ENCODE measurements at places on chromosomes 6 and 20.

DNA sequence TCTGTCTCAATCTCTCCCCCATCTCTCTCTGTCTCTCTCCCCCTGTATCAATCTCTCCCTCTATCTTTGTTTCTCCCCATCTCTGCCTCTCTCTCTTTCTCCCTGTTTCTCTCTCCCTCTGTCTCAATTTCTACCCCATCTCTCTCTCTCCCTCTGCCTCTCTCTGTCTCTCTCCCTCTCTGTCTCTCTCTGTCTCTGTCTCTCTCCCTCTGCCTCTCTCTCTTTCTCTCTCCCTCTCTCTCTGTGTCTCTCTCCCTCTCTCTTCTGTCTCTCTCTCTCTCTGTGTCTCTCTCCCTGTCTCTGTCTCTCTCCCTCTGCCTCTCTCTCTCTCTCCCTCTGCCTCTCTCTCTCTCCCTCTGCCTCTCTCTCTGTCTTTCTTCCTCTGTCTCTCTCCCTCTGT is 62.6 kb downstream of the DACT2 start:
- no peak for DNase-seq

GRCh38 chr20:15814360-15814759 is 758.9 kb downstream of the KIF16B start:
- DNase-seq = no peak

- no peak for DNase-seq
Measured at GRCh38 chr6:83514466-83514865, 2.1 kb downstream of the PRSS35 start.

DNA sequence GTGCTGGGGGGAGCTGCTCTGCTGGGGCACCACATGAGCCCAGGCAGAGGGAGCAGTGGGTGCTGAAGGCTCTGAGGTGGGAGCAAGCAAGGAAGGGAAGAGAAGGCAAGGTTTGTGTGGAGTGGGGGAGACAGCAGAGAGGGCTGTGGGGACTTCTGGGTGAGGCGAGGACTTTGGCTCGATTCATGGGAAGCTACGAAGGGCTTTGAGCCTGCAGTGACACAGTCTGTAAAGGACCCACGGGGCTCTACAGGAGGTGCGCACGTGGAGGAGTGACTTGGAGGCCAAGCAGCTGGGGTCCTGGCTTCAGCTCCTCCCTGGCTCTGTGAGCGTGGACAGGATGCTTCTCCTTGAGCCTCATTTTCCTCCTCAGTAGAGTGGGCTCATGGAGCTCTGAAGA is 29.1 kb upstream of the CSNK2A1 start:
- no peak for DNase-seq

DNA sequence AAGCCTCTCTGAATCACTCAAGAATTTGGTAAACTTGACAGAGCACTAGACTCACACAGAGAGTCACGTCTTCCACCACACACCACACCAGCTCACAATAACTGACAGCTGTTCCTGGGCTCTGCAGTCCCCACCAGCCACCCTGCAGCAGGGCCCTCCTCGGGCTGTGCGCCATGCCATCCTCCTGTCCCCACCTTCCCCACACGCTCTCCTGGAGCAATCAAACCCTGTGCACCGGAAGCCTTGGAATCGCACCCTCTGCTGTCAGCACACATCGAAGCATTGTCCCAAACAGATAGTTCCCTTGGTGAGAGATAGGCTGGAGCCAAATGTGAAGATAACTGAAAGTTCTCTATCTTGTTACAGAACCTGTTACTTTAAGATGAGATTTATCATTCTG is 191.0 kb downstream of the TBXT start:
- DNase-seq = no peak

GRCh38 chr6:128323011-128323410 is 197.4 kb downstream of the PTPRK start:
- DNase-seq = no peak

DNA sequence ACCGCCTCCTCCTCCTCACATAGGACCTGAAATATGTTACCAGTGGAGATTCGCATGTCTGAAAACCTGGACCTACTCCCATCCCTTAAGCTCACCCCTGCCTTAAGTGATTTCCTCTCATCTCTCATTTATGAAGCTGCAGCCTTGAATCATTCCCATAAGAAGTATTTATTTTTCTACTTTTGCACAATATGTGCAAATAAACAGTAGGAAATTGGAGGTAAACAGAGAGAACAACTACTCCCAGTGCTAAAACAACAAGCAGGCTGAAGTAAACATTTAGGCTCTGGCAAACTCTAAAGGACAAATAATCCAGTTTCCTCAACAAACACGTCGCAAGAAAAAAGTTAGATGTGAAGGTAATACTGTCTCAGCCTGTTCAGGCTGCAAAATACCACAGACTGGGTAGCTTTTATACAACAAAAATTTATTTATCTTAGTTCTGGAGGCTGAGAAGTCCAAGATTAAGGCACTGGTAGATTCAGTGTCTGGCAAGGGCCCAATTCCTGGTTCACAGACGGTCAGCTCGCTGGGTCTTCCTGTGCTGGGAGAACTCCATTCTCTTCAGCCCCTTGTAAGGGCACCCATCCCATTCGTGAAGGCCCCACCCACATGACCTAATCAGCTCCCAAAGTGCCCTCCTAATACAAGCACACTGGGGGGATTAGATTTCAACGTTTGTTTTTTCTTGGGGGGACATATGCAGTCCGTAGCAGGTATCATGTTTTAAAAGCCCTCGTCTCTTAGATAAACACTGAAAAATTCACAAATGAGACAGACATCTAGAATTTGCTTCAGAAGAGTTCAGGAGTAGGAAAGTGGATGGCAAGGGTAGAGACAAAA is 15.6 kb downstream of the SPATA2 start:
- no peak for DNase-seq

- no peak for DNase-seq
Measured at GRCh38 chr20:40953416-40953815, 75.2 kb upstream of the TOP1 start.

- DNase-seq = peak; percentile 49
Measured at GRCh38 chr6:69917834-69918233, 51.5 kb downstream of the COL19A1 start.

- DNase-seq = no peak
Measured at GRCh38 chr6:43045371-43045930, 8.2 kb downstream of the CUL7 start.

DNA sequence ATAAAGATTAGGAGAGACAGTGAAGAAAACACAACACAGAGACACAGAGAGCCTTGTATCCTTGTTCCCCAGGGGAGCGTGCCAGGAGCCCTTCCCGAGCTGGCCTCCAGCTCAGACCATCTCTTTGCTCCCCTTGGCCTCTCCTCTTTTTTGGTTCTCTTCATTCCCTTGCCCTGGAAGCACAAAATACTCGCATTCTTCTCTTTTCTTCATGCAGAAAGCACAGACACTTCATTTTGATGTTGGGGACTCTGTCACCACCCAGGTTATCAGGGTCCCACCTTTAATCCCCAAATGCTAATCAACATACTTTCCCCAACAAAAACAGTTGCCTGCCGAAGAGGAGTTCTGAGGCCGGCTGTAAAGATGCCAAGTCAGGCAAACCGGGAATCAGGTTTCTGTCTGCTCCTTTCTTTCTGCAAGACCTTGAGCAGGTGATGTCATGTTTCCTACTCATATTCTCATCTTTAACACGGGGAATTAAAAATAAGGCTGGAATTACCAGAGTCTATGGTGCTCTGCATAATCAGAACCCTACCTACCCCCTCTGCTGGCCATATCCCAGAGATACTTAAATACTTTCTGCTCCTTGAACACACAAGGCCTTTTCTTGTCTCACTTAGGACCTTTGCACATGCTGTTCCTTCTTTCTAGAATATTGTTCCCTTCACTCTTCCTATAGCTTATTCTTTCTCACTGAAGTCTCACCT is 21.7 kb downstream of the TGM6 start:
- peak; percentile 67 for DNase-seq

DNA sequence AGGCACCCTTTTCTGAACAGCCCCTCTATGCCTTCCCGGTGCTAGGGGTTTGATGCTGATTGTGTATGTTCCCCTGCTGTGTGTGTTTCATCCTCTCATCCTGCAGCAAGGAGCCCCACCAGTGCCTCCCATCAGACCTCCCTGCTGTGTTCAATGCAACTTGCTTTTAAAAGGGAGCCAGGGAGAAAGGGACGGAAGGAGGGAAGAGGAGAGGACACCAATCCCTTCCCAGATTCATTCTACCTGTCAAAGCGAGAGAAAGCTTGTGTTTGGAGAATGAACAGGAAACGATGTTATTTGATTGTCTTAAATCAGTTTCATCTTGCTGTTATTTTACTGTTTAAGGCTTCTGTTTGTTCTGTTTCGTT is 259.2 kb downstream of the ADGB start:
- peak; percentile 31 for DNase-seq

DNA sequence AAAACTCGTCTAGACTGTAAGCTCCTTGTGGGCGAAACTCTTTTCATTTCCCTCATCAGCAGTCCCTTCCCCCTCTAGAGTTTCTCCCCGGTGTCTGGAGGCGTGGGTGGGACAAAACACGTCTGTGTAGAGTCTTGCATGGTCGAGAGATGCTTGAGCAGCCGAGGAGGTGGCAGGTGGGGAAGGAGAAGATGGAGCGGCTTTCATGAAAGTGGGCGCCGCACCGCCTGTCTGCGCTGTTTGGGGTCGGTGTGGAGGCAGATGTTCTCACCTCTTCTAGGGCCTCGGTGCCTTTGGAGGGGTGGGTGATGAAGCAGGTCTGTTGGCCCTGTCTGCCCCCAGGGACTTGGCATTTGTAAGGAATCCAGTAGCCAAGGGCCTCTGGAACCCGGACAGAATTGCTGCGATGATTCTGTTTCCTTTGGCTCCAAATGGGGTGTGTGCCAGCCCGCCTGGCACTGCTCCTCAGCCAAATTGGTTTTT is 1.2 kb downstream of the BRPF3 start:
- no peak for DNase-seq

- no peak for DNase-seq
Measured at GRCh38 chr6:142757852-142758628, 186.9 kb downstream of the HIVEP2 start.

- DNase-seq = no peak
Measured at GRCh38 chr6:148405894-148406293, 63.3 kb downstream of the SASH1 start.

DNA sequence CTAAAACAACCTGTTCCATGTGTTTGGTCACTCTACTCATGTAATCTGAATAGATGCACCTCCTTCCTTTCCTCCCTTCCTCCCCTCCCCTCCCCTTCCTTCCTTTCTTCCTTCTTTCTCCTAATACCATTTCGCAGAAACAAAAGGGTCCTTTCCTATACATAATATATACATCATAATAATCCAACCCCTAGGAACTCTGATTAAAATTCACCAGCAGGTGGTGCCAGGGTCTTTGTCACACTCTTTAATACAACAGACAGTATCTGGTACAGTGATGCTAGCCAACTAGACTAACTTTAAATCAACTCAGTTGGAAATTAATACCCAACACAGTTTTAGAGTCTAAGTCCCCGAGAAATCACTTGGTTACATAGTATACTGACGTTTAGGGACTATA is 181.2 kb upstream of the SHLD1 start:
- peak; percentile 25 for DNase-seq

DNA sequence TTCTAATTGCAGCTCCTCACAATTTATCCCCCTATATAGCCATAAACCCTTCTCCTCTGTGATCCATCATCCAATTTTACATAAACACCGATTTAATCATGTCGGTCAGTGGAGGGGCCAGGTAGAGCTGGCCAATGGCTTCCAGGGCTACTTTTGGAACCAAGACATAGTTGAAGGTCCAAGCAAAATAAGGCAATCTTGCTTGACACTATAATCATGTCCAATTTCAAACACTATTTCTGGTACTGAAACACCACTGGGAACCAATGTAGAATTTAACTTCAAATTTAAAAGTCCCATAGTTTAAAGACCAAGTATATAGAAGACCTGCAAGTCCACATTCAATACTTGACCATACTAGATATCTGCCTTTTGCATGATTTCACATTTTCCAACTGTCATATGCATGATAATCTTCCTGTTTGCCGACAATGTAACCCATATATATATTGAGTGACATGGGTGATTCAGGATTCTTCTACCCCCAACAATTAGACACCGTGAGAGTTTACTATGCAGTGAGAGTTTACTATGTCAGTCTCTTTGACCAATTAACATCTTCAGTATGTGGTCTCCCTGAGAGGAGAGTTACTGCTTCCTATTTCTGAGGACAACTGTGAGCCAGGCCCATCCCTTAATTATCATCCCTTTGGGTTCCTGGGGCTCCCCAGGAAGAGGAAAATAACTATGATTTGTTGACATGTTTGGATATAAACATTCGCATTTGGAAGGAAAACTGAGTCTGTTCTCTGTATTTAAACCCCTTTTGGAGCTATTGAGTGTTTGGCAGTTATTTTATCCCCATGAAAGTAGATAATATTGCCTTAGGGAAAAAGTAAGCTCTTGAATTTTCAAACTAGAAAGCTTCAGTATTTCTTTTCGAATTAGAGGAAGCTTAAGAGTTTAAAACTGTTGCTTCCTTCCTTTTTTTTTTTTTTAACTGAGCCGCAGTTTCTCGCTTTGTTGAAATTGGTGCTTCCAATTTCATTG is 31.8 kb downstream of the SAMD3 start:
- DNase-seq = no peak

DNA sequence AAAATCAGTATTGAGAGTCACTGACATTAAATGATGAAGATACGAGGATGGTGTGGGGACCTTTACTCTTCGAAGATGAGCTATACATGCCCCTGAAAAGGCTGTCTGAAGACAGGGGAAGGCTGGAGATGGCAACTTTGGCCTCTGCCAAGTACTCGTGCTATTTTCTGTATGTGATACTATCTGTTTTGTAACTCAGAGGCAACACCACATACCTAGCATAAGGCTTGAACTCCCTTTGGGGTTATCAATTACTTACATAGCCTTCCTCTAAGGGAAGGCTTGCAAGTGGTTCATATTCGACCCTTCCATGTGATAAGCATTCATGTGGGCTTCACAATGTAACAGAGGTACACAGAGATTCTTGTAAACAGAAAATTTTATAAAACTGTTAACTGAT is 68.7 kb upstream of the FBXO30 start:
- no peak for DNase-seq

- no peak for DNase-seq
Measured at GRCh38 chr6:68572525-68572924, 62.6 kb upstream of the ADGRB3 start.

DNA sequence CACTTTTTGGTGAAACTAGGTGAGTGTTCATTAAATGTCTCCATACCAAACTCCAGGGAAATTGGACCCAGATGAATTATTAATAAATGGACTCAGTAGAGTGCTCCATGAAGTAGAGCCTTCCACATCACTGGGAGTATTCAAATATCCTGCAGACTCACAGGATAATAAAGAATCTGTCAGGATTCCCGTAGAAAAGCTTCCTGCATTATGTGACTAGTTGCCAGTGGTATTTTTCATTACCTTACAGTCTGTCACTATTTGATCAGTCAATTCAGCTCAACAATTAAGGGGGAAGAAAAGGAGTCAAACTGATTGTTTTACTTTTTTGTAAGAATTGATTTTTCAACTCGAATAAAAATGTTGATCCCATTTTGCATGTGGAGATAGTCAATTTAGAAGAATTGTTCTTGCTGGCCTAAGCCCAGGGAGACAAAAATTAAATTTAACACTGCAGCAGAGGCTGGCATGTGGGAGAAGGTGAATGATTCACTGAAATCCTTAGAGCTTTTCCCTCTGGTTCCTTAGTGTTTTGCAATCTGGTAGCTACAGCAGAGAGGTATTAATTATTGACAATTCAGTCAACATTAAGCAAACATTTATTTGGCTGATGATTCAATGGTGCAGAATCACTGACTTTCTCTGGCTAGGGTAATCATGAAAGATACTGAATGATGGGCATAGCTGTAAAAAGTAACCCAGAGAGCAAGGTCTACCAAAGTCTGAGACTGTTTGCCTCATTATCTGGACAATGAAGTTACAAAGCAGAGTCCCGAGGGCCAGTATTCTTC is 442.4 kb downstream of the CD83 start:
- DNase-seq = no peak

- DNase-seq = no peak
Measured at GRCh38 chr6:149217466-149217888, 100.0 kb upstream of the TAB2 start.

All from AG08395 (cell line).